Lung microvascular endothelial cell (primary cell): ENCODE measurements at places on chromosomes 2 and 18. TPM values are rescaled to one million over a fixed set of nuclear protein-coding genes. Genes with fewer than 3 reads are reported as not detected.

PAX3 gene
- total RNA-seq: under 0.01 TPM in 1 of 2 replicates, not detected in the other

PIK3C3 gene
- 18.5 and 26.8 TPM in 2 replicates for total RNA-seq

RAB6C gene
- total RNA-seq: under 0.01 TPM in 2 replicates

NR4A2 gene
- under 0.01 and 0.20 TPM in 2 replicates for total RNA-seq

BMP10 gene
- total RNA-seq: not detected in 2 replicates

LYPD6B gene
- total RNA-seq: not detected in 2 replicates

ITGA6 gene
- 91.1 and 225 TPM in 2 replicates for total RNA-seq

FMNL2 gene
- 26.6 and 48.4 TPM in 2 replicates for total RNA-seq

HJURP gene
- 2.0 and 5.0 TPM in 2 replicates for total RNA-seq

SPC25 gene
- total RNA-seq: 0.79 and 2.8 TPM in 2 replicates

CPS1 gene
- 0.44 and 0.60 TPM in 2 replicates for total RNA-seq

ORC2 gene
- 13.9 and 16.9 TPM in 2 replicates for total RNA-seq

GRCh38 chr2:184452907-184453306 lies 145.4 kb upstream of the ZNF804A start:
- no peak for DNase-seq

GRCh38 chr2:129502781-129503180 lies 476.7 kb upstream of the RAB6C start:
- DNase-seq: no peak

DNA sequence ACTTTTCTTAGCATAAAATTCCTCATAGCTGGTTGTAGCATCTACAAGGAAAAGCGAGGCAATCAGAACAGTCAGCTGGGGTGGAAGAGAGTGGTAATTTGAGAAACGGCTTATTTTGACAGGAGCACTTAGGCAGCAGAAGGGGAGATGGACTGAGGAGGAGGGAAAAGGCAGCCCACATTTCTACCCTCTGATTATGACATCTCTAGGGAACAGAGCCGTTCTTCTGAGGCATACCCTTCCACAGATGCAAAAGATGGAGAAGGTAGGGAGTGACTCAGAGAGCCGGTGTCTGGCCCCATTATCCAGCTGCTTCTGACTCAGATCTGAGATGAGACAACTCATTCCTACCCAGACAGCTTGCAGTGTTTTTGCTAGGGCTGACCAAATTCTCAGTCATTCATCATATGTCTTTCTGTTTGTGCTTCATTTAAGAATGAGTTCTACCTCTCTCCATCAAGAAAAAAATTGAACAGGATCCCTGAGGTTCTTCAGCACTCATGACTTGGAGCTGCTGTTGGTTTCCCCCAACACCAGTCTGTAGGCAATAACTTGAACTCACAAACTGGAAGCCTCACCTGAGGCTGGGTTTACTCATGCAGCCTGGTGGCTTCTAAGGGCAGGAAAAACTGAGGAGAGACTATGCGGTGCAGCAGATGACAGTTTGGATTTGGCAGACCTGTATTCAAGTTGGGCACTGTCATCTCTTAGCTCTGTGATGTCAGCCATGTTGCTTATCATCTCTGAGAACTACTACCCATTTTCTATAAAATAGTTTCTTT lies 15.9 kb upstream of the SEC11C start:
- DNase-seq: no peak

DNA sequence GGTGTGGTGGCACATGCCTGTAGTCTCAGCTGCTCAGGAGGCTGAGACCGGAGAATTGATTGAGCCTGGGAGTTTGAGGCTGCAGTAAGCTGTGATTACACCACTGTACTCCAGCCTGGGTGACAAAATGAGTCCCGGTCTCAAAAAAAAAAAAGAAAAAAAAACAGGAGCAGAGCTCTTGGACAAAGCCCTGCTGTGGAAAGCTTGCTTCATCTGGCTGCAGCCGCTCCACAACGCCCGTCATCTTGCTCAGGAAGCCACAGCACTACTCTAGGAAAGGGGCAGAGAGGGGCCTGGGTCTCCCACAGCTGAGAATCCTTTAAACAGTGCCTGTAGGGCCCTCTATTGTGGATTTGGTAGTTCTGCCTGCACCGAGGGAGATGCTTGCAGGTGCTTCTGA lies 11.0 kb downstream of the ATG4B start:
- DNase-seq: no peak

DNA sequence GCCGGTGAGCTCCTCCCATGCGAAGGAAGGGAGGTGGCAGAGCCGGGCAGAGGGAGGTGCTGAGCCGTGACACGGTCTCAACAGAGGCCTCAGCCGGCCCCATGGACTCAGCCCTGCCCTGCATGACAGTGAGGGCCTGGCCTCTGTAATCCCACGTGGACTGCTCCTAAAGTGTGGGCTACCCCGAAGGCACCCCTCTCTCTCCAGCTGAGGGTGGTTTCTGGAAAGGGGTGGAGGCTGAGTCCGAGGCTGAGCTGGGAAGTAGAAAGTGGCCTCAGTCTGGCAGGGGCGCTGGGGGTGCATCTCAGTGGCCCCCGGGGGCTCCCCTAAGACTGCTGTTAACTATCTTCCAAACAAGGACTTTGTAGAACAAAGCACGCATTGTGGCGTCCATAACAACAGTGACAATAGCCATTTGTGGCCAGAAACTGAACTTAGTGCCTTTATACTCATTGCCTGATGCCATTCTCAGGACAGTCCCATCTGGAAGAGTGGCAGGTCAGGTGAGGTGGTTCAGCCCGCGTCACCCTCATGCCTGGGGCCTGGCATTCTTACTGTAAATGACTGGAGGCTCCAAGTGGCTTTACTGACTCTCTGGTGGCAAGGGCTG lies 192.4 kb downstream of the TWIST2 start:
- no peak for DNase-seq

DNA sequence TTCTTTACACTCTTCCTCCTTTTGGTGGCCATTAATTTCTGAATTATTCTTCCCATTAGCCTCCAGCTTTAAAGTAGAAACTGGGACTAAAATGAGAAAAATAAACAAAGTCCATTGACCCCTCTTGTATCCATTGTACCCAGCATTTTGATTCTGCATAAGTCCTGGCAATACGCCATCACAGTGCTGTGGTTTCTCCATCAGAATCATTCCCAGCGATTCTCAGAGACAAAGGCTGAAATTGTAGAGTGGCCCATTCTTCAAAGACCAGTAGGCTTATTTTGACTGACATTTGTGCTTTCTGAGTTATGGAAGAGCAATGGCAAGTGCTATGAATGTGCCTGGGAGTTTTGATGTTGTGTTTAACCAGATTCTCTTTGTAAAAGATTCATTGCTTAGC lies 199.3 kb upstream of the GALNT5 start:
- no peak for DNase-seq

- no peak for DNase-seq
Measured at GRCh38 chr2:173656086-173656485, 301.4 kb downstream of the CDCA7 start.

GRCh38 chr2:6167592-6168138 lies 475.5 kb downstream of the SOX11 start:
- DNase-seq: no peak

GRCh38 chr2:55422876-55423665 lies 3.4 kb upstream of the CCDC88A start:
- DNase-seq: peak; percentile 14

GRCh38 chr2:157822993-157823392 lies 53.1 kb downstream of the ACVR1 start:
- DNase-seq: peak; percentile 39

DNA sequence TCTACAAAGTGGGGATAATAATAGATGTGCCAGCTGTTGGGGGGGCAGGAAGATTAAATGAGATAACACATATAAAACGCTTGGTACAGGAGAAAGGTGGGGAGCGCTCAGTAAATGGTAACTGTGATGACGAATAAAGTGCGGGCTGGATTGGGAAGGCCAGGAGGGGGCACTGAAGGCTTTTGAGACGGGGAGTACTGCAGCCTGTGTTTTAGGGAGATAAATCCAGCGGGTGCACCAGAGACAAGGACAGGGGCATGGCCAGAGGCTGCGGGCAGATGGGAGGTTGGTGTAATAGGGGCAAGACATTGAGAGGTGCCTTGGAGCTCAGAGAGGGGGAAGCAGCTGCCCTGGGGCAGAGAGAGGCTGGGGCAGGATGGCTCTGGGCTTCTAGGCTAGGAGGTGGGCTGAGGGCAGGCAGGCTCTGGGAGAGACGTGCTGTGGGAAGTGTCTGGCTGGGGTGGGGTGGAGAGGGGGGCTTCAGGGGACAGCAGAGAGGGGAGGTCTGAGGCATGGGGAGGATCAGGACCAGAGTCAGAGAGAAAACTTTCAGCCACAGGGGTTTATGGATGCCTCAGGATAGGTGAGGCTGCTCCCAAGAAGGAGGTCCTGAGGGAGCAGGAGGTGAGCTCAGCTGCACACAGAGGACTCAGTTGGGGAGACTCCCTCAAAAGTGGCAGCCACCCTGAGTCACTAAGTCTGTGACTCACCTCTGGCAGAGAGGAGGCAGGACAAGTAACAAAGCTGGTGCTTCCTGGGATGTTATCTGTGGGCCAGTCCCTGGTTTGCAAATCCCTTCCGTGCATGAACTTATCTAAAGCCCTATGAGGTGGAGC lies 18.8 kb downstream of the TEX44 start:
- DNase-seq: peak; percentile 61

- DNase-seq: no peak
Measured at GRCh38 chr2:109554758-109555157, 59.0 kb downstream of the SEPTIN10 start.

GRCh38 chr2:133352719-133353118 lies 215.5 kb downstream of the NCKAP5 start:
- DNase-seq: no peak

DNA sequence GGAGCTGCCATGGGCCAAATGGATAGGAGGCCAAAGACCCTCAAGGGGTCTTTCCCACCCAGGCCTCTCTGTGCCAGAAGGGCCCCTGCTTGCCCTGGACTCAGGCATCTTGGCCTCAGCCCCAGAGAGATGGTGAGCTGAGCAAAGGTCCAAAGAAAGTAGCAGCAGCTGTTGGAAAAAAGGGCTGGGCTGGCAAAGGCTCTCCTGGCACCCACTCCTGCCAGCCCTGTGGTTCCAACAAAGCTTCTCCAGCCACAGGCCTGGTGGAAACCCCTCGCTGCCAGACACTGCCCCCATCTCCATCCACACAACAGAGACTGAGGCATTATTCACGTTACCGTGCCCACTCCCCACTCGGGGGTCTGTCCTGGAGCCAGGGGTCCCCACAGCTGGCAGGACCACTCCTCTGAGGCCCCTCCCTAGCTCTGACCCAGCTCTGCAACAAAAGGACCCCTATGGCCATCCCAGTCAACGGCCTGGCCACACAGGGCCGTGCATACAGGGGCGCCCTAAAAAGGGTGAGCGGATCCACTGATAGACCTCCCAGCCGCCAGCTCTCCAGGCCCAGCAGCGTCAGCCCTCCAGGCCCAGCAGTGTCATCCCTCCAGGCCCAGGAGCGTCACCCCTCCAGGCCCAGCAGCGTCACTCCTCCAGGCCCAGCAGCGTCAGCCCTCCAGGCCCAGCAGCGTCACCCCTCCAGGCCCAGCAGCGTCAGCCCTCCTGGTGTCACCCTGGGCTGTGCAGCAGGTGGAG lies 10.1 kb downstream of the BIN1 start:
- DNase-seq: no peak

DNA sequence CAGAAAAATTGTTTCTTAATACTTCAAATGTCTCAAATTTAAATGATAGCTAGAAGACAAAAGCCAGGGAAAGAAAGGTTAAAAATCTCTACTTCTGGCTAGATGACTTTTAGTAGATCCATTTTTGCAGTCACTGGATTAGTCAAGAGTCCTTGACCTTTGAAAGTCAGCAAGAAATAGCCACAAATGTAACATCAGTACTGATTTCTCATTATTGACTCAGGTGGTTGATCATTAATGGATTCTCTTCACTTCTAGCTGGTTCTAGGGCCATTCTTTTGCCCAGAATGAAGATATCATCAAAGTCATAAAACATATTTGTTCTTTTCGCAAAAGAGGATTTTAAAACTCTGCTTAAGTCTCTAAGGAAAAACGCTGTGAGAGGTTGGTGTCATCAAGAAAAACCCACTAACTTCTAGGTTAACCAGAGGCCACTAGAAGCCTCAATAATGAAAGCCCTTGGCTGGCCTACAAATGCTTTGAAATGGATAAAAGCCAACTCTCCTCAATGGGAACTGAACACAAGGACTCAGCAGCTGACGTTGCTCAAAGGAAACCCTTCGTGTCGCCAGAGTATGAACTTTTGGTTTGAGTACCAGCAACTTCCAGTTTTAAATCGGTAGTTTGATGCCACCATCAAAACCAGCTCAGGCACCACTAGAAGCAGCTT lies 66.3 kb downstream of the IRS1 start:
- DNase-seq: no peak

- DNase-seq: no peak
Measured at GRCh38 chr18:69889009-69889408, 58.7 kb downstream of the CD226 start.

DNA sequence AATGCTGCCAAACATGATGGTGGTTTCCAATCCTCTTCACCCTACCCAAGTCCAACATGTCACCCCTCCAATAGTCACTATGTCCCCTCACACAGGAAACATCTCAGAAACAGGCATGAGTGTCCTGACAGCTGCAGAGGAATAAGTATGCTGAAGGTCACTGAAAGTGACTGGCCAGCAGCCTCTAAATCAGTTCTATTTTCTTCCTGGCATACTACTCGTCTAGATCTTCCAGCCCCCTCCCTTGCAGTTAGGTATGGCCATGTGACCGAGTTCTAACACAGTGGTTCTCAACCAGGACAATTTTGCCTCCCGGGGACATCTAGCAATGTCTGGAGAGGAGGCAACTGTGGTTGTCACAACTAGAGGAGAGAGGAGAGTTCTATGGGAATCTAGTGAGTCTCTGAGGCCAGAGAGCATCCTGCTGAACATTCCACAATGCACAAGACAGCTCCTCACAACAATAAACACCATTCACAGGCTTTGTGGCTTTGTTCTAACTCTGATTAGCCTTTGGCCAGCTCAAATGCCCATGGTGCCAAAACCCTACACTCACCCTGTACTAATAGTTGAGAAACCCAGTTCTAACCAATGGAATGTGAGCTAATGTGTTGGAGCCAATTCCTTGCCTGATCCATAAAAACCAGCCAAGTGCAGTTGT lies 12.6 kb upstream of the ID2 start:
- DNase-seq: no peak

GRCh38 chr18:55018602-55019001 lies 59.3 kb upstream of the CCDC68 start:
- DNase-seq: peak; percentile 64
